ENCODE measurements at places on chromosomes 2 and 18. TPM values are rescaled to one million over a fixed set of nuclear protein-coding genes. Genes with fewer than 3 reads are reported as not detected.

Gene DTNA
- 6.2 TPM for polyA plus RNA-seq

DNA sequence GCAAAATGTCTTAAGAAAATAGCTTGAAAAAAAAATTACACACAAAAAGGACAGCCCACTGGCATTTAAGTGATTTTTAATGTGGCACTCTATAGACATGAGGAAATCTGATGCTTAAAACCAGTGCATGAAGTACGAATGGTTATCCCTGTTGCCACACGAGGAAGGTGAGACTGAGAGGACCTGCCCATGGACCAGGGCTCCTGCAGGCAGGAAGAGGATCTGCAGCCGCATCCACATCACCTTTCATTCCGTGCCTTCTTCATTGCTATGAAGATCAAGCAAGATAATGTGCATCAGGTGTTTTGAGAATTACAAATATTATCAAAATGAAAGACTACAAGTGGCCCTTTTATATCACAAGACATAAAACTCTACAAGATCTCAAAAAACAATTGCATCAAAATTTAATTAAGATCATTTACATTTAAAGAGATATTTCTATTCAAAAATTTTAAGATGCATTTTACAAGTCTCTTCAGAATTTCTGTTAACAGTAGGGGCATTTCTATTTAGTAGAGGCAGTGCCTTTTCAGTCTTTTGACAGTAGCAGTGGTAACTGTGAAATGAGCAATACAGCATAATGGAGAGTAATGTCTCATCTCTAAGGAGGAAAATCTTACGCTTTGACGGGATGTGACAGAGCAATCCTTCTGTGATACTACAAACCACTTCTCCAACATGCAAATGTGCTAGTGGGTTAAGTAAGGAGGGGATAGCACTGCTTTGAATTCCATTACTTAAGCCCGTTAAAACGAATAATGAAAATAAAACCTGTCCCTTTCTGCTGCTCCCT is 83.4 kb downstream of the SLC5A7 start:
- no peak for DNase-seq

- no peak for DNase-seq
Observed at GRCh38 chr2:73640946-73641766, 1.1 kb downstream of the NAT8 start.

DNA sequence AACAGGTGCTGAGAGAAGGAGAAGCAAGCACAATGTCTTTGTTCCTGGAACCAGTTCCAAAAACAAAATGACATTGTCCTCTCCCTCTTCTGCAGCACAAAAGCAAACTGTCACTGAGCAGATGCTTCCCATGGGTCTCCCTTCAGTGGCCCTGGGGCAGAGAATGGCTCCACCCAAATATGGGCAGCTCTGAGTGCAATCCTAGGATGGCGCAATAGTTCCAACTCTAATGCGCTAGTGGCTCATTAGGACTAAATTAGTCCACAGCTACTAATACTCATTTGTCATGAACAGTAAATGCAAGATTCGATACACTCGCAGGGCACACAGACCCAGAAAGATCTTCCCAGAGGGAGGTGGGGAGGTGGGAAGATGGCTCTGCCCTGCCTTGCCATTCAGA is 205.2 kb upstream of the CHAC2 start:
- no peak for DNase-seq

GRCh38 chr2:17515652-17516051 is 2.6 kb downstream of the RAD51AP2 start:
- DNase-seq = no peak

- DNase-seq = no peak
Observed at GRCh38 chr18:73407506-73407905, 539.7 kb upstream of the NETO1 start.

DNA sequence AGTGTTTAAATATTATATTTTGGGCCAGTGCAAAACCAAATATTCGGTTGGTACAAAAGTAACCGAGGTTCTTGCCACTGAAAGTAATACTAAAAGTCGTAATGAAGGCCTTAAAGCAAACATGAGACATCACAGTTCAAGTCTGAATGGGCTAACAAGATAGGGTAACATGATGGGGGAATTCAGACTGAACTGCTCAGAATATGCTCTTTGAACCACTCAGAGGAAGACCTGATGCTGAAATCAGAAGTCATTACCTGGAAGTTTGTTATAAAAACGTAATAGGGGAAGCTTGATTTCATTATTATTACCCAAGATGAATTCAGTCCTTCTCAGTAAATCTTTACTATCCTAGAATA is 26.6 kb downstream of the CDKL4 start:
- DNase-seq = no peak

- DNase-seq = no peak
Observed at GRCh38 chr2:135931776-135932443, 53.5 kb downstream of the DARS1 start.

GRCh38 chr2:173290518-173290917 is 64.2 kb upstream of the CDCA7 start:
- no peak for DNase-seq
